ENCODE measurements at places on chromosomes 11 and 22.

DNA sequence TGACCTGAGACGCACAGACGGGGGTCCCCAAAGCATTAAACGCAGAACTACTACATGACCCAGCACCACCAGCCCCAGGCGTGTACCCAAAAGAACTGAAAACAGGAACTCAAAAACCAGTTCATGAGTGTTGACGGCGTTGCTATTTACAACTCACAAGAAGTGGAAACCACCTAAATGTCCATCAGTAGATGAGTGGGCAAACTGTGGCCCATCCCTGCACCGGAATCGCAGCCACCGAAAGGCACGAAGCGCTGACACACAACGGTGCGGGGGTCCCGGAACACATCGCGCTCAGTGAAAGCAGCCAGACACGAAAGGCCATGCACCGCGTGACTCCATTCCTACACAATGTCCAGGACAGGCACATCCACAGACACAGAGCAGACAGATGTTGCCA is 79.2 kb downstream of the TRMU start:
- no peak for DNase-seq

DNA sequence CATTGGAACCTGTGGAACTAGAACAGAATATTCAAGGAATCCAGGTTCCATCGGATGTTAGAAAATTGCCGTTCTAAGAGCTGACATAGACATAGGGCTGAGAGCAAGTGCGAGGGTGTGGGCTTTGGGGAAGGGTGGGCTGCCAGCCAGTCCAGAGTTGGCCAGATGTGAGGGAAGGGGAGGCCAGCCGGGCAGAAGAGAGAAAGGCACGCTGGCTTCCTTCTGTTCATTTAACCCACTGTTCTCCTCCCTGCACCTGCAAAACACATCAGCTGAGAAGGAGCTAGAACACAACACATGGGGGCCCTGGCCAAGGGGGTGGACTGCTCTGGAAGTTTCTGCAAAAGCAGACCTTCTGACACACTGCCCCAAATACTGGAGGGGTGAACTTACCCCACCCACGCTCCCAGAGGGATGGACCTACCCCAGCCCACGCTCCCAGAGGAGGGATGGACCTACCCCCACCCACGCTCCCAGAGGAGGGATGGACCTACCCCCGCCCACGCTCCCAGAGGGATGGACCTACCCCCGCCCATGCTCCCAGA is 98.0 kb downstream of the SHANK2 start:
- DNase-seq, result no peak

DNA sequence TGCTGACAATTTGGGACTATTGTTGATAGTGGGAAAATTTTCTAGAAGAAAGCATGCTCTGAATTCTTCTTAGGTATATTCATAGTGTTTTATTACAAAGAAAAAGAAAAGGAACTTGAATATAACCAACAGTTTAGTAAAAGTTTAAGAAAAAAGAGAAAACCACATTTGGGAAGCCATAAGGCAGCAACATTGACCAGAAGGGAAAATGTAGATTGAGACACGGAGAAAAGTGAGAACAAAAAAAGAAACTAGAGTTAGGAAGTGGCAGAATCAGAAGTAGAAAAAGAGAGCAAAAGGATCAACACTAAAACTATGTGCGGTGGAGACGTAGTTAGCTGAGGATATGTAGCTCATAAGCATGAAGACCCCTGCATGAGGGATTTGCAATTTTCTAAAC is 1398.2 kb downstream of the LRRC4C start:
- no peak for DNase-seq

- no peak for DNase-seq
Measured at GRCh38 chr11:61947486-61948210, 2.5 kb upstream of the BEST1 start.

- DNase-seq, result no peak
Measured at GRCh38 chr11:2268729-2269600, 1.4 kb downstream of the ASCL2 start.

DNA sequence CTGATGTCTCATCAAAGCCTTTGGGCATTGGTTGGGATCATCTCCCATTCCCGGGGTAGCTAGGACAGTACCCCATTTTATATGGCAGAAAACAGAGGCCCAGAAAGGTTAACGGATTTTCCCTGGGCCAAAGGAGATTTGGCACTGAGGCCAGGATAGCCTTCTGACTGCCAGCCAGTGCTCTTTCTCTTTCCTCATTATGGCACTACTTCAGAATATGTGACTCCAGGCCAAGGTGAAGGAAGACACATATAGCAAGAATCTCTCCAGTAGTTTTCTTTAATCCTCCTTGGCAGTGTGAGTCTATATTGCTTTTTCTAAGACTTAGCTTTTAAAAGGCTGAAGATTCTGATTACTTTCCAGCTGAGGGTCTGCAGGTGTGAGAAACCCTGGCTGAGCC is 94.8 kb upstream of the AMOTL1 start:
- no peak for DNase-seq

DNA sequence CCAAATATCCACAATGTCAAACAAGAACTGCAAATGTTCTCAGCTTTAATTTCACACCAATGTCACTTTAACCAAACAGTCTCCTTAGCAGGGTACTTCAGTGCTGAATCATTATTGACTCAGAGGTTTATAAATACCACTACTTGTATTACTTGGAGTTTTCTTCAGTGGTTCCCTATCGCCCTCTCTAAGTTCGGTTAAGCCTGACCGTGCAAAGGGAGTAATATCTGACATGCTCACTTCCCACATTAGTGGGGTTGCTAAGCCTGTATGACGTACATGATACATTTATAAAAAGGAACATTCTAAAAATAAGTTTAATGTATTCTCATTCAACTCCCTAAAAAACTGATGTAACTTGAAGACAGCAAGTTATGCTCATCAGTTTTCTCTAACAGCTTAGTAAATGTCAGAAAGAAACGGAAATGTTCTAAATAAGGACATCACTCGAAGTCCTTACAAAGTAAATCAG is 93.1 kb upstream of the ZC3H12C start:
- DNase-seq, result peak; percentile 80
